Fibroblast of skin of left biceps (primary cell): ENCODE measurements at places on chromosomes 6 and 20.

- DNase-seq: no peak
Measured at GRCh38 chr6:15622045-15622740, 40.6 kb downstream of the DTNBP1 start.

DNA sequence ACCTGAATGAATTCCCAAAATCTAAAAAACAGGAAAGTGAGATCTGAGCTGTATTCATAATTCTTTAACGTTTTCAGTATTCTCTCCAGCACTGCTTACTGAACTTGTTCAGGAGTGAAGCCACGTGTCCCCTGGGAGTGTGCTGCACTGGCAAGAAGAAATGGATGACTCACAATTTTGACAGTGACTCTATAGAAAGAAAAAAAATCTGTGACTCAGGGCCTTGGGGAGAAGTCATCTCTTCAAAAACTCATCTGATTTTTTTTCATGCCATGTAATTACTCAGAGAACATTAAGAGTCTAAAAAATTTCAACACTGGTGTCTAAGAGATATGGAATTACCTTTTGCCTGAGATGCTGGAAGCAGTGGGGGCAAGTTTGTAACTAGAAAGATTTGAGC lies 39.7 kb downstream of the ANKEF1 start:
- peak; percentile 73 for DNase-seq

- DNase-seq: no peak
Measured at GRCh38 chr20:23039885-23040508, 4.9 kb downstream of the SSTR4 start.

DNA sequence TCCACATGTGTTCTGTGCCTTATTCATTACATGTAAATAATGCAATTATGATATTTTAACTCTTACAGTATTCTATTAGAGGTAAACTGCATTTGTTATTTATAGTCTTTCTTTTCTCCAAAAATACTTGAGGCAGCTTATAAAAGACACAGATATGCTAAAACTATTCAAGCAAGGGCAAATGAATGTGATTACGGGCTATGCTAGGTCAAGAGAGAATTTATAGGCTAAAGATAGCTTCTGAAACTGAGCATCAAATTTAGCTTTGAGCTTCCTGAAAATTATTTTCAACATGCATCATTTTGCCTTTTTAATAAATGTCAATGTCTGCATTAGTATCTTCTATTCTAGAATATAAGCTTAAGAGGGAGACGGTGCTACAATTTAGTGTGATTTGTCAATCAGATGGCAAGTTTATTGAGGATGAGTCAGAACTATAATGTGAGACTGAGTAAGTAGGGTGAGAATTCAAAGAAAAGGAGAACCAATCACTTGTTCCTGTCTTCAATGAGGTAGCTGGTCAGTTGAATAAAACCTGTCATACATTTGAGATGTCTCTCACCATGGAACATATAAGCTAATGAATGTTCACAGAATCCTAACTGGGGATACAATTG lies 669.4 kb upstream of the CITED2 start:
- no peak for DNase-seq

DNA sequence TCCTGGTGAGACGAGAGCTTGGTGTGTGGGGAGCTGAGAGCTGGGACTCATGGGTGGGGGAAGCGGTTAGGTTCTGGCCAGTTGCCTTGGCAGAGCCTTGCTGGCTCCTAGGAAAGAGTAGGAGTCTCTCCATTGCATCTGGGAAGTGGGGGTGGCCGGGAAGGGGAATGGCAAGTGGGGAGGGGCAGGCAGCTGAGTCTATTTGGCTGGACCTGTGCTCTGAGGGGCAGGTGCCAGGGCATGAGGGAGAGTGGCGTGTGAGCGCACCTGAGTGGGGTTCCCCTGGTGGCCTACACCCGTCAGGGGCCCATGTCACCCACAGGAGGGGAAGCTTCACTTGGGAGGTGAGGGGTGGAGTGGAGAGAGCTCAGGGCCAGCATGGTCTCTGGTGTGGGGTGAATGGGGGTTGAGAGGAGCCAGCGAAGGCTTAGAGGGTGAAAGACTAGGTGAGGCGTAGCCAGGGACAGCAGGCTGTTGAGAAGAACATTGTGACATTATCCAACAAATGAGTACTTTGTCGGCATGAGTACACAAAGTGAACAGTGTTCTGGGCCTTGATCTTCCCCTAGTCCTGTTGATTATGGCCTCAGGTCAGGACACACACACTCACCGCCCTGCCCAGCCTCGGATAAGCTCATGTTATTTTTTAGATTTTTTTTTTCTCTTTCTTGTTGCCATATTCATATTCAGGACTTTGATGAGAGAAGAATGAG lies 59.8 kb downstream of the FAM120B start:
- DNase-seq: no peak

DNA sequence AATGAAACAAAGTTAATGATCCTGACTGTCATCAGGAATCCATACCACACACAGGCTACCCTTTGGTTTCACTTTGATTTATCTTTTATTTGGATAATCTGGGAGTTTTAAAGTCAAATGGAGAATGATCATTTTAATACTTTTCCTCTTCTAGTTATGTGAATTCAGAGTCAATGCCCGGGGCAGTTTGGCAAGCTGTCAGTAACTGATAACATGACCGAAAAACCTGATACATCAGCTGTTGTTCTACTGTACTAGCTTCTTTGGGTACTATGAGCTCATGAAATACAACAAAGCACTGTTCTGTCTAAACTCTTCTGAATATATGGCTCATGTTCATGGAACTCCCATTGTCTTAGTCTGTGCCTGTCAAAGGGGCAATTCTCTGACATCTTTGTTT lies 30.2 kb downstream of the KLHL31 start:
- no peak for DNase-seq

GRCh38 chr6:11791354-11792107 lies 12.9 kb upstream of the ADTRP start:
- no peak for DNase-seq

DNA sequence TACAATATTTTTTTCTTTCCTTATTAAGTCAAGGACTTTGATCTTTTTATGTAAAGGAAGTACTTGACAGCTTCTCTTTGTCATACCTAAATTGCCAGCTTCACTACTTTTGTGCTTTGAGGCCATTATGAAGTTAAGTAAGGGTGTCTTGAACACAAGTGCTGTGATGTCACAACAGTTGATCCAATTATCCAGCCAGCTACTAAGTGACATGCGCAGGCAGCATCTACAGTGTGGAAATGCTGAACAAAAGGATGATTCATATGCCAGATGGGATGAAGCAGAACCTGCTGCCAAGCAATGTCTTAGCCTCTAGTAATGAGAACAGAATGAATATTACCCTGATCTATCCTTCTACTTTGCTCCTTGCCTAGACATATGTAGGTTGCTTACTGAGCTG lies 68.3 kb upstream of the TMEM244 start:
- DNase-seq: peak; percentile 45

DNA sequence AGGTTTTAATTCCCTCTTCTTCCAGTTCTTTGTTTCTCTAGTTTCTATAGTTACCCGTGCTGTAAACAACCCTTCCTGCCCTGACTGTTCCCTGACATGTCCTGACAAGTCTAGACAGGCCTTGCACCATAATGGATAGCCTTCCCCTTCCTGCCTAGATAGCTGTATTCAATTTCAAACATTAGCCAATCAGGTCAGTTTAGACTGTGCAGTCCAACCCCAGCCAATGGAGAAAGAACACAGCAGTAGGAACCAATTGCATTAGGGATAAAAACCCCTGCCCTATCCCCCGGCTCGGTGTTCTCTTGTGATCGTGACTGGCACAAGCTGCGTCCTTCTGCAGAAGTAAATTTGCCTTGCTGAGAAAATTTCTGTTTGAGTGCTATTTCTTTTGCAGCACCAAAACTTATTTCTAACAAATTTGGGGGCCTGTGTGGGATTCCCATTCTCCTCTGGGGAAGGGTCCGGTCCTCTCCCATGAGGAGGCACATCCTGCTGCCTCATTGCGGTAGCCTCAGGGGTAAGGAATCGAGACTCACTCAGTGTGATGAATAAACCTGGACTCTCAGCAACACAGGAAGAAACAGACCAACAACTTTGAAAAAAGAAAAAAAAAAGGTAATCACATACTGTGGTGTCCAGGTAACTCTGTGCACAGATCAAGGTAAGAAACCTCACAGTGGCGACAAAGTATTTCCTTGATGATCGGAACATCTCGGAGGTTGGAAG lies 248.7 kb upstream of the ECI2 start:
- DNase-seq: no peak

DNA sequence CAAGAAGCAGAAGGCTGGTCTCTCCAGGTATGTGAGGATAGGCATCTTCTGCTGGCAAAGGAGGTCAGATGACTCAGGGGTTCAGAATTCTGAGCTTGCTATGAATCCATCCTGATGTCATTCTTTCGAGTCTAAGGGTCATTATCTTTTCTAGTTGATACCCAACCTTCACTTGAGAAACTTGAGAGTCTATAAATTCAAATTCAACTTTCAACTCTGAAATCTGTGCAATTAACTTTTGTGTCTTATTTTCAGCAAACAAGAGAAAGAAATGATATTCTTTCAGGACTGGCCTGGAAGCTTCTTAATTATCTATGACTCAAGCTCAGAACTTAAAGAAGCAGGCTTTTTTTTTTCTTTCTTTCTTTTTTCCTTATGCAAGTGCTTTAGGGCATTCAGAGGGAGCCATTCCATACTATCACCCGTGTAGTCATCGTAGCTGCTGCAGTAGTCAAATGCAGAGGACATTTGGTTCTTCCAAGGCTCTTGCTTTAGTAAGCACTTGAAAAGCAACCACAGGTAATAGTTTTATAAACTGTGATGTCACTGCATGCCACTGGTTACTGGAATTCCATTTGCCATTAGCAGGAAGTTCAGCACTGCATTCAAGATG lies 93.0 kb downstream of the ADTRP start:
- no peak for DNase-seq

- no peak for DNase-seq
Measured at GRCh38 chr6:116666869-116667268, 1.7 kb downstream of the ZUP1 start.

DNA sequence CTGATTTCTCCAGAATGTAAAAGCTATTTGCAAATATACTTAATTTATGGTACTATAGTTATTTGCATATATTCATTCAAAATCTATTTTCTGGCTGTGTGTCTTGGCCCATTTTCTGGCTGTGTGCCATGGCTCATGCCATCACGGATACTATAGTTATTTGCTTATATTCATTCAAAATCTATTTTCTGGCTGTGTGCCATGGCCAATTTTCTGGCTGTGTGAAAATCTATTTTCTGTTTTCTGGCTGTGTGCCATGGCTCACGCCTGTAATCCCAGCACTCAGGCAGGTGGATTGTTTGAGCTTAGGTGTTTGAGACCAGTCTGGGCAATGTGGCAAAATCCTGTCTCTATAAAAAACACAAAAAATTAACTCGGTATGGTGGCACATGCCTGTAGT lies 28.9 kb upstream of the RIPK1 start:
- no peak for DNase-seq

- DNase-seq: peak; percentile 58
Measured at GRCh38 chr20:34952671-34953070, 2.9 kb downstream of the GSS start.

- no peak for DNase-seq
Measured at GRCh38 chr20:34915749-34916455, 39.5 kb downstream of the ACSS2 start.

DNA sequence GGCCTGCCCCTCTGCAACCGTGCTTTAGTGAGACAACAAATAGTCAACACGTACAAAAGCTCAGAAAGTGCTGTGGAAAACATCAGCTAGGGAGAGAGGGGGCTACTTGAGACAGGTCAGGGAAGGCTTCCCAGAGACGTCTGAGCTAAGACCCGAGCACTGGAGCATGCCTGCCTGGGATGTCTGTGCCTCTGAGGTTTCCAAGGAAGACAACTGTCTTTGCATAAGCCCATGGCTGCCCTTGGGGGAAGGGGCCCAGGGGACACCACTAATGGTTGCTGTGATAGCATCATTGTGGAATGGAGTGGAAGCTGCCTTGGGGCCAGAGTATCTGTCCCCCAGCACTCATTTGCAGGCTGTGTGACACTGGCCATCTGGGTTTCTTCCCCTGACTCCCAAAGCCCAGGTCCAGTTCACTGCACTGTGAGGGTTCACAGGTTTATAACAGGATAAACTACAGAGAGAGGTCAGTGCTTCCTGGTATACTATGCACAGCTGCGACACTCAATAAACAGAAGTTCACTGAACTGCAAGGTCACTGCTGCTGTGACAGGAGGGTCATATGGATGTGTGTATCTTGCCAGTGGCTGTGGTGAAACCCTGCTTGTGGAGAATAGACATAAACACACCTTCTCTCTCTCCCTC lies 1.5 kb upstream of the ARFGEF2 start:
- no peak for DNase-seq

GRCh38 chr20:6651561-6651960 lies 115.9 kb upstream of the BMP2 start:
- no peak for DNase-seq

- DNase-seq: no peak
Measured at GRCh38 chr20:14434384-14435136, 97.1 kb upstream of the FLRT3 start.

GRCh38 chr20:36744764-36745191 lies 1.1 kb downstream of the NDRG3 start:
- no peak for DNase-seq

- DNase-seq: no peak
Measured at GRCh38 chr6:56004426-56004825, 129.0 kb upstream of the BMP5 start.
